ENCODE measurements at places on chromosomes 5 and 9.

GRCh38 chr9:134123764-134124128 is 12.1 kb upstream of the WDR5 start:
- no peak for DNase-seq

DNA sequence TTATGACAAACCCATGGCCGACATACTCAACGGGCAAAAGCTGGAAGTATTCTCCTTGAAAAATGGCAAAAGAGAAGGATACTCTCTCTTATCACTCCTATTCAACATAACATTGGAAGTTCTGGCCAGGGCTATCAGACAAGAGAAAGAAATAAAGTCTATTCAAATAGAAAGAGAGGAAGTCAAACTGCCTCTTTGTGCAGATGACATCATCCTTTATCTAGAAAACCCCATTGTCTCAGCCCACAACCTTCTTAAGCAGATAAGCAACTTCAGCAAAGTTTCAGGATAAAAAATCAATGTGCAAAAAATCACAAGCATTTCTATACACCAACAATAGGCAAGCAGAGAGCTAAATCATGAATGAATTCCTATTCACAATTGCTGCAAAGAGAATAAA is 1799.9 kb upstream of the ACO1 start:
- DNase-seq = no peak

DNA sequence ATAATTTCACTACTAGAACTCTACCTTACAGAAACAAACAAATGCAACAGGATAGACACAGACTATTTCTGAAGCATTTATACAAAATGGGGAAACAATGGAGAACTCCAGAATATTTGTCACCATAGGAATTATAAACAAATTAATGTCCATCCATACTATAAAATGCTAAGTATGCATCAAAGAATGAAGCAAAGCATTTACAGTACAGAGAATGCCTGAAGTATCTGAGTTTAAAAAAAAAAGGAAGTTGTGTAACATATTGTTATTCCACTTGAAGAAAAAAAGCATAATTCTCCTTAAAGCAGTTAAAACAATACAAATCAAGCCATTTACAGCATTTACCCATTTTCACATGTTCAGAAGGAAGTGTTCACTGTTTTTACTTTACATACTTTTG is 53.0 kb downstream of the DROSHA start:
- no peak for DNase-seq

DNA sequence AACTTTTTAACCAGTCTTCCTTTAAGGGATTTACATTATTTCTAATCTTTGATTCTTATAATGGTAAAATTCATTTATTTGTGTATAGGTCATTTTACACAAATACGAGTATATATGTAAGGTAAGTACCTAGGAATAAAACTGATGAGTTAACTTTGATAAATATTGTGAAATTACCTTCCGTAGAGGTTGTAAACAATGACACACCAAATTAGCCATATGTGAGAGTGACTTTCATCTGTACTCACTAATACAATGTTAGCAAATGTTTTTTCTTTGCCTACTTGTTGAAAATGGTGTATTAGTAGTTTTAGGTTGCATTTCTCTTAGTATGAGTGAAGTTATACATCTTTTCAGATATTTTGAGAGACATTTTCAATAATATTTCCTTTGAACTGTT is 42.6 kb upstream of the TSLP start:
- no peak for DNase-seq

DNA sequence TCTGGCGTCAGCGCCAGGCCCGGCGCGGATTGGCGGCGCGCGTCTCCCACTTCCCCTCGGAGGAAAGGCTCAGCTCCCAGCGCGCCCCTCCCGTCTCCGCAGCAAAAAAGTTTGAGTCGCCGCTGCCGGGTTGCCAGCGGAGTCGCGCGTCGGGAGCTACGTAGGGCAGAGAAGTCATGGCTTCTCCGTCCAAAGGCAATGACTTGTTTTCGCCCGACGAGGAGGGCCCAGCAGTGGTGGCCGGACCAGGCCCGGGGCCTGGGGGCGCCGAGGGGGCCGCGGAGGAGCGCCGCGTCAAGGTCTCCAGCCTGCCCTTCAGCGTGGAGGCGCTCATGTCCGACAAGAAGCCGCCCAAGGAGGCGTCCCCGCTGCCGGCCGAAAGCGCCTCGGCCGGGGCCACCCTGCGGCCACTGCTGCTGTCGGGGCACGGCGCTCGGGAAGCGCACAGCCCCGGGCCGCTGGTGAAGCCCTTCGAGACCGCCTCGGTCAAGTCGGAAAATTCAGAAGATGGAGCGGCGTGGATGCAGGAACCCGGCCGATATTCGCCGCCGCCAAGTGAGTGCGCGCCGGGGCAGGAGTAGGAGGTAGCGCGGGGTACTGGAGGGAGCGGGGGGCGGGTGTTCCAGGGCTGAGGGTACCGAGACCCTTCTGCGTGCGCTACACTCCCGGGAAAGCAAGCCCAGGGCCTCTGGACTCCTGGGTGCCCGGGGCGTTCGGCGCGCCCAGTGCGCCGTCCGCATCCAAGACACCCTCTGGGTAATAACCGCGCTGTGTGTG is at the start of gene MSX2:
Gene MSX2 (plus strand): TSS at position 99 of the 777 bp plus-strand sequence. CDS start 78 bp downstream, at position 177.
- DNase-seq = peak; percentile 90

DNA sequence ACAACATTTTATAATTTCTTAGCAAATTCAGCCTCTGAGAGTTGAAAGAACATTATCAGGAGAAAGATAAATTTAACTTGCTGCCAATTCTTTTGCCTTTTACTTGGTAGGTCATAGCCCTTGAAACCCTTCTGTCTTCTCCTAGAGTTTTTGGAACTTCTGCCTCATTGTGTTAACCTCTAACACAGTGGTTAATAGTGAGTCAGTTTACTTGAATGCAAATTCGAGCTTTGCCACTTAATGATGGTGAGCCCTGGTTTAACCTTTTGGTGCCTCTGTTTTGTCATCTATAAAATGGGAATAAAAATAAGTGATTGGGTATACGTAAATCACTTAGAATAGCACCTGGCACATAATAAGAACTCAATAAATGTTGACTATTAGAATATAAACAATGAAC is 1.8 kb upstream of the INIP start:
- peak; percentile 21 for DNase-seq

- no peak for DNase-seq
Observed at GRCh38 chr9:134969156-134970045, 51.7 kb upstream of the FCN1 start.

Data from fibroblast of lung (primary cell).